ENCODE measurements at places on chromosomes 1 and 21.

DNA sequence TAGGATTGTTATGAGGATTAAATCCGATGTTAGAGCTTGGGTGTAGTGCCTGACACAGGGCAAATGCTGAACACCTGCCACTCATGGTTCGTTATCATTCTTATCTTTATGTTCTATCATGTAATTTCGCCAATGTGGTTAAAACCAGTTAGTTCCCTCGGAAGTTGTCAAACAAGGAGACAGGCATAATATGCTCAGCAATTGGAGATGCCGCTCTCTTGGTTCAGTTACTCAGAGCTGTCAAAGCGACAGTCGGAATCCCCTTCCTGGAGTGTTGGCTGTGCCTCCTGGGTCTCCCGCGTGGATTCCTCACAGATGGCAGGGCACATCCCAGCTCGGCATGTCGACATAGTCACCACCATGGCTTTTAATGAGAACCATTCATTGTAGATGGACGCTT lies 192.2 kb downstream of the ROR1 start:
- DNase-seq, result no peak

GRCh38 chr1:185857442-185857841 lies 123.3 kb downstream of the HMCN1 start:
- no peak for DNase-seq

DNA sequence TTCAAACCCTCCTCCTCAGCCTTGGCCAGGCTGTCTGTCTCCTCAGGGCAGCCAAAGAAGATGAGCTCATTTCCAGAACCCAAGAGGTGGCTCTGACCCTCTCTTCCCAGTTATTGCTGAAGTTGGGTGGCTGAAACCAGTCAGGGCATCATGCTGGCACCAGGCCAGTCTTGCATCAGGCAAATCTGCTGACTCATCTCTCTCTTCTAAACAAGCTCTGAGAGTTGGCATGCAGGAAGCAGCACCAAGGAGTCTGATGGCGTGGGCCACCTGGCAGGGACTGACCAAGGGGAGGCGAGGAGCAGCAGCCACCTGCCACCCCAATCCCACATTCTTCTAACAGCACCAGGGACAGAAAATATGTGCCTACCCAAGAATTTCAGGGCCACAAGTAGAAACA lies 104.8 kb upstream of the ATP1A1 start:
- DNase-seq, result no peak

- DNase-seq, result no peak
These were observed 173.5 kb downstream of the GALNT2 start for GRCh38 chr1:230240446-230241086.

DNA sequence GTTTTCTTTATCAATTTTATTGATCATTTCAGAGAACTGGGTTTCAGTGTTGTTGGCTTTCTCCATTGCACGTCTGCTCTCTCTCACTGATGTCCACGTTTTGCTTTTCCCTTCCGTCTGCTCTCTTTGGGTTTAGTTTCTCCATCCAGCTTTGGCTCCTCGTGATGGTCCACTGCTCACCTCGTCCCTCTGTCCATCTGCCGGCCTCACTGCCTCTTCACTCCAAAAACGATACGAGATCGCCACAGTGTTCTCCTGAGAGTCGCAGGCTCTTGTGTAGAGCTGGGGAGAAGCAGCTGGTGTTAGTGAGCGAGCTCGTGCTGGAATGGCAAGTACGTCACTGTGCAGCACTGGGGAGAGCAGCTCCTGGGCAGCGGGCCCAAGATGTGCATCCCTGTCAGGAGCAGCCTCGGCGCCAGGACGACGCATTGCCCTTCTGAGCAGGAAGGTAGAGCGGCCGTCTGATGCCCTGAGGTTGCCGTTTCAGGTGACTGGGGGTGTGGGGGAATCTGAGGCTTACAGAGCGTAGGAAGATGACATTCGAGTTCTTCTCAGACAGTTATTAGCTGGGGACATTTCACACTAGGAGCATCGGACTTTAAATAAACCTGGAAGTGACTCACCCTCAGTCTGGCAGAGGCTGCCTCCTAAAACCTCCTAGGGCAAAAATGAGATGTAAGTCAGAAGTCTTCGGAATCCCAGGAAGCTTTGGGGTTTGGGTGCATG lies 31.4 kb upstream of the PCBP3 start:
- no peak for DNase-seq

DNA sequence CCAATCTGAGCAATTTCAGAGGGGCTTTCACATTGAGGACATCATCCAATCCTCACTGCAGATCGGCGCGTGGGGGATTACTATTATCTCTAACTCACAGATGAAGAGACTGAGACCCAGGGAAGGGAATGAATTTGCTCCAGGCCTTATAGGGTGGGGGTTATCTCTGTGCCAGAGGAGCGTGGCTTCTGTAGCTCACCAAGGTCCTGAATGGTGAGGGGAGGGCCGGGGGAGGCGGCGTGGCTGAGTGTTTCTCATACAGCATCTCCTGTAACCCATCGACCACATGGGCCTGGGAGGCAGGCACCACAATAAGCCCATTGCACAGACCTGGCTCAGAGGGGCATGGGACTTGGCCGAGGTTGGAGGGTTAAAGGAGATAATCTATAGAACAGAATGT lies 143.0 kb upstream of the KLHDC7A start:
- DNase-seq, result no peak

GRCh38 chr1:169112241-169112640 lies 5.8 kb downstream of the ATP1B1 start:
- no peak for DNase-seq

GRCh38 chr1:9960706-9961562 lies 17.7 kb downstream of the NMNAT1 start:
- DNase-seq, result no peak
